ENCODE measurements at places on chromosomes 1 and 21. TPM values are rescaled to one million over a fixed set of nuclear protein-coding genes. Genes with fewer than 3 reads are reported as not detected.

The BPNT1 gene
- 18.1 TPM for total RNA-seq

The NBPF6 gene
- total RNA-seq: 0.36 TPM

The SH2D1B gene
- total RNA-seq: not detected

The FCRL2 gene
- total RNA-seq: not detected

The CIART gene
- total RNA-seq: 16.3 TPM

The SPRR2G gene
- not detected for total RNA-seq

The CCDC17 gene
- total RNA-seq: 1.5 TPM

The MIXL1 gene
- total RNA-seq: not detected
